NCI-H1930 (cell line): ENCODE measurements at places on chromosomes 6 and 20.

DNA sequence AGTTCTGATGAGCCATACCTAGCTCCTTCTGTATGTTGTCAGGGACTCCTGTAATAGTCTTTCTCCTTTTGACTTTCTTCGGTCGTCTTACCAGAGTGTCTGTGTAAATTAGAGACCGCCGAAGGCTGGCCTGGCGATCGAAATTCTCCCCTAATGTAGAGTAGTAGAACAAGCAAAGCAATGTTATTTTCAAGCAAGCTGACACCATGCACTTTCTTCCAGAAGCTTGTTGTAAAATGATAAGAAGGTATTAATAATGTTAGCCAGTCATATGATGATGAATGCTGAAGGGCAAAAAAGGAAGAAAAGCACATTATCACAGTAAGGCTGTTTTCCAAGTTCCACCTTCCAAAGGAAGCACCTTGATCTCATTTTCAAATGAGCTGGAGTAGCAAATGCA is 37.9 kb downstream of the HEBP2 start:
- no peak for DNase-seq

- DNase-seq: no peak
Measured at GRCh38 chr20:25341716-25342680, 48.6 kb downstream of the ABHD12 start.

DNA sequence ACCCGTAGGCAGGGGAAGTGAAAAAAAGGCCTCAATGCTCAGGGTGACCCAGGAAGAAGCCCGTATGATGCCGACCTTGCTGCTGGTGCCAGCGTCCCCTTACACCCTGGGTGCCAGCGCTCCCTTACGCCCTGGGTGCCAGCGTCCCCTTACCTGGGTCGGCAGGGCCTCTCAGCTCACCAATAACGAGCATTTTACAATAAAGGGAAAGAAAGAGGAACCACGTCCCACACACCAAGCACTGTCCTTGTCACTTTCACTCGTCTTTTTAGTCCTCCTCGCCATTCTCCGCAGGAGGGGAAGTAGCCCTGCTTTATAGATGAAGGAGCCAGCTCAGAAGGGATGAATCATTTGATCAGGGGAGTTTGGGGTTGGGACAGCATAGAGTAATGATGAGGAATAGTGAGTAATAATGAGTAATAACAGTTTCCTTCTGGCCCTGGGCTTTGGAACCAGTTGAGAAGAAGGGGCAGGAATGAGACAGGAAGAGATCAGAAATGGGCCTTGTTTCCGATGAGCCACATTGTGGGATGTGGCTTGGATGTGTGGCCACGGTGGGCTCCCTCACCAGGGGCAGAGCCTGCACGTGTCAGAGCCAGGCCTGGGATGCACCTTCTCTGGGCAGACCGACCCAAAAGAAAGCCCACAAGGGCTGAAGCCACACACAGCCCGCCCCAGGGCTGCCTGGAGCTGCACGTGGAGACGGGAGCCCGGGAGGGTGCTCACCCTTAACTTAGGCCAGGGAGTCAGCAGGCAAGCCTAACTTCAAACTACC is 75.7 kb downstream of the SYNJ2 start:
- no peak for DNase-seq

- no peak for DNase-seq
Measured at GRCh38 chr6:20924911-20925543, 390.8 kb downstream of the CDKAL1 start.

GRCh38 chr20:5835321-5835821 is 85.2 kb downstream of the SHLD1 start:
- DNase-seq: no peak

GRCh38 chr6:109896341-109896740 is 81.8 kb upstream of the GPR6 start:
- no peak for DNase-seq

- DNase-seq: no peak
Measured at GRCh38 chr6:145339089-145339488, 396.2 kb downstream of the EPM2A start.

- no peak for DNase-seq
Measured at GRCh38 chr20:50015993-50016770, 33.4 kb downstream of the SNAI1 start.

DNA sequence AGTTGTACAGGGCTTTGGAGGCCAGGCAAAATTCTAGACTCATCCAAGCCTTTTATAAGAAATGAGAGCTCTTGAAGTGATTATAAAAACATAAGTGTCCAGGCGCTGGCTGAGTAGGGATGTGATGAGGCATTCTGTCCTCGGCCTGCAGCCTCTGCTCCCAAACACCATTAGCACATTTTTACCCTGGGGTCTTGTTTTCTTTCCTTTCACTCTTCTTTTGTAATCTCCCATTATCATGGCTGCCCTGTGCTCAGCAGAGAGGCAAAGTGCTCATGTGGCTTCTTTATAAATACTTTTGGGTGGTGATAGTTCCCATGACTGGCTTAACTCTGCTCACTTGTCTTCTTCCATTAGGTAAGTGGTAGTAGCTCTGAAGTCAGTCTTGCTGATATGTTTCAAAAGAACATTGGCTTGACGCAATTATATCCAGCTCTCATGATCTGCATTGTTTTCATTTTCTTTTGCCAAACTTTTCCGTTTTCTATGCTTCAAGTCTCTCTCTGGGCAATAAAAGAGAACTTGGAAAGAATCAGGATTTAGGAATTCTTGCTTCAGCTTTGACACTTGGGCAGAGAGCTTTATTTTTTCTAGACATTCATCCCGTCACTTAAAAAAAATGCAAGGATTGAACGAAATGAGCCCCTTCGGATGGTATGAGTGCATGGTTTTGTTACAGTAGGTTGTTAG is 61.1 kb downstream of the CAP2 start:
- no peak for DNase-seq

GRCh38 chr6:156167016-156167624 is 610.1 kb upstream of the ARID1B start:
- no peak for DNase-seq

DNA sequence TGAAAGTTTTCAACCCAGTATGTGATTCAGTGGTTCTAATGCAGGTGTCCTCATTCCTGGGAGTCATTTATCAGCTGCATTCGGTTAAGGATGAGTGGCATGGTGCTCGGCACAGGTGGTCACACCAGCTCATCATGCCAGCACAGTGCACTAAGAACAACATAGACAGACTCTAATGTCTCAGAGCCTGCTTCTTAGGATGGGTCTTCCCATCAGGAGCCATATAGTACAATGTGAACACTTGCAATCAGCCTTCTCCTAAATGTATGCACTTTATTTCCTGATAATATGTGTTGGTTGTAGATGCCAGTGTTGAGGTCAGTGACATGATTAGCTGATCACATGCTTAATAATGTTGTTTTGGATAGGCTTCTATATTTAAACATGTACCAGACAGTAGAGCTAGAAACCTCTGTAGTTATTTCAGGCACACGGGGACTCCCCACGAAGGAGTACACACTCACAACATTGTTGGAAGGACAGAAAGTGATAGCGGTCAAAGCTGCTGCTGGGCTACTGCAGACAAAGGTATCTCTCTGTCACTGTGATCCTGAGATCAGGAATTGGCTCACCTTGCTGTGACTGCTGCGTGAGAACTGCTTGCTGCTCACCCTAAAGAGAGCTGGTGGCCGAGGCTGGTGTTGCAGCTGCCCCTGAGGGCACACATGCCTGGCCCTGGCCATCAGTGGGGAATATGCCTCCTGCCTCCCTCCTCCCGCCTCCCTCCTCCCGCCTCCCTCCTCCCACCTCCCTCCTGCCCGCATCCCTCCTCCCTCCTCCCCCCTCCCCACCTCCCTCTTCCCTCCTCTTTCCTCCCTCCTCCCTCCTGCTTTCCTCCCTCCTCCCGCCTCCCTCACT is 195.4 kb downstream of the SMOC2 start:
- DNase-seq: no peak

DNA sequence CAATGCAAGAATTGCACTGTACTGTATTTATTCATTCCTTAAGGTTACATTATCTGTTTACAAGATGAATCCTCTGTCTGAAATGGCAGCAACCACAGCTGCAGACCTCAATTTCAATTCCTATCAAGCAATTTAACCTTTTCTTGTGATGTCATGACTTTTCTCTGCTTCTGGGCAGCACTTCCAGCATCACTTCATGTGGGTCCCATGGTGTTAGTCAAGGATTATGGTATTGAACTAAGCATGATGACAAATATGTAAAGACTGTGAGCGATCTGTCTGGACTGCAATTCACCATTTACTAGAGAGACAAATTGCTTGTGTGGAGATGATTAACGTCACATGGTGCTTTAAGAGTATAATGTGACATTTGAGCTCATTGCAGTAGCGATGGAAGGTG is 90.5 kb upstream of the CCN2 start:
- no peak for DNase-seq

- DNase-seq: no peak
Measured at GRCh38 chr6:97978855-97979271, 695.8 kb upstream of the MMS22L start.

GRCh38 chr6:35596448-35597442 is 84.0 kb upstream of the TULP1 start:
- no peak for DNase-seq

- DNase-seq: no peak
Measured at GRCh38 chr6:139932671-139933070, 558.2 kb upstream of the CITED2 start.

GRCh38 chr20:54028276-54029011 is 42.0 kb downstream of the BCAS1 start:
- DNase-seq: no peak

GRCh38 chr6:12656906-12657305 is 59.7 kb upstream of the PHACTR1 start:
- no peak for DNase-seq

DNA sequence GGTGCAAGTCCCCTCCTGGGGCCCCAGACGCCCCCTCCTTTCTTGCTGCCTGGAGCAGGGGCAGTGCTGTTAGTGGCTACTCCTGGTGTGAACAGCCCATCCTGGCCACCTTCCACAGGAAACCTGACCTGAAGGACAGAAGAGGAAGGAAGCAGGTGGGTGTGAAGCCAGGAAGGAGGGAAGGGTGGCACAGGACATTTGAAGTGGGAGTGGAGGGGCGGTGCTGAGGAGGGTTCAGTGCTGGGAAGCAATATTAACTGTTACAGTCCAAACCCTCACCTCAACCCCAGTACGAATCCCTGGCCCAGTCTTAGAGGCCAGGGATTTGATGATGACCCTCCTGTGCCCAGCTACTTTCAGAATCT is 766 bp downstream of the PRICKLE4 start:
- DNase-seq: no peak

GRCh38 chr20:14984768-14985622 is 647.6 kb upstream of the FLRT3 start:
- no peak for DNase-seq

GRCh38 chr6:27096834-27097511 is 150.5 kb upstream of the PRSS16 start:
- DNase-seq: no peak

DNA sequence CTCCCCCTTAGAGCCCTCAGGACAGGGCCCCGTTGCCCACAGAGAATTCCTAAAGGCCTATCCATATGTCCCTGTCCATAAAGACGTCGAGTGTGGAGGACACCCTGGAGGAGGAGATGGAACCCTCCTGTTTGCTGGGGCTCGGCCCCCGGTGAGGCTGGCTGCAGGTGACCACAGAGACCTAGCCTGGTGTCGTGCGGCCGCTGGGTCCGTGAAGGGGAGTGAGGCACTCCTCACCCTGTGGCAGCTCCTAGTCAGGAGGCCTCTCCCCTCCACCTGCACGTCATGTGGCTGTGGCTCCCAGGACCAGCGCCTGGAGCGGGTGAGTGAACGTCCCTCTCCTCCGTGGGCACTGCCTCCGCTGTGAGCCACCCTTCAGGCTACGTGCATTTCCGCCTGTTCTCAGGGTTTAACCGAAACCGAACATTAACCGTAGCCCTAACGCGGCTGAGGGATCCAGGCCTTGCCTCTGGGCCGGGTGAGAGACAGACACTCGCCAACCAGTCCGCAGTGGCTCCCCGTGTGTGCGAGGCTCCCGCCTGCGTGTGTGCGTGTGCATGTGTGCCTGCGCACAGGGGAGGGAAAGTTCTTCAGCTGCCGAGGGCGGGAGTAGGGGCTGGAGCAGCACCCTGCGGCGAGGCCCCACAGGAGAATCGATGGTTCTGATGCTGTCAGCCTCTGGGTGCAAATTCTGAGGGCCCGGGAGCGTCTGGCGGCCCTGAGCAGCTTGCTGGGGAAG is 5.9 kb upstream of the TCEA2 start:
- DNase-seq: no peak

- DNase-seq: no peak
Measured at GRCh38 chr6:162088091-162088490, 639.5 kb downstream of the PRKN start.

DNA sequence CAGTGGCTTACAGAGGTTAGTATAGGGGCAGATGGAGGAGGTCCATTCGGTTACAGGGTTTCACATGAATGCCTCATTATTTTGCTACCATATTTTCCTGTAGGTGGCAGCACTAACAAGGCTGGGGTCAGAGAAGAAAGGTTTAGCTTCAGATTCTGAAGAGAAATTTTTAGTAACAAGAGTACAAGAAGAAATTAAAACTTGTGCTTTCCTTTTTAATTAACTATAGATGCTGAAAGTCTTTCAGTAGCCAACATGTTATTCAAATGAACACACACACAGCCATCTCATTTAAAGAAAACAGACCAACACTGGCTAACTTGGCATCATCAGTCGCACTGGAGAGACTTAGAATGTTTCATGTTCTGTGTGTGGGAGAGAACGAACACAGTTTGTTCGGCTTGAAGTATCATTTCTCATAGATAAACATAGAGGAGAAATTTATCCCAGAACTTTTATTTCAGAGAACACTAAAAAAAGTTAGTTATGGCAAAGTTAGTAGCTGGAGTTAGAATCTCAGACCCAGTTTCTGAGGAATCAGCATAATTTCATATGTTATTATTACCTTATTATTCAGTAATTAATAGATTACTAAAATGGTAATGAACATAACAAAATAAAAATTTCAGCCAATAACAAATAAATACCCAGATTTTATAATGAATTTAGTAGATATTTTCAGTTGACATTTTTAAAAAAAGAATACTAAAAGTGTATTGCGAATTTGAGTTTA is 314.0 kb upstream of the RSPO3 start:
- no peak for DNase-seq

DNA sequence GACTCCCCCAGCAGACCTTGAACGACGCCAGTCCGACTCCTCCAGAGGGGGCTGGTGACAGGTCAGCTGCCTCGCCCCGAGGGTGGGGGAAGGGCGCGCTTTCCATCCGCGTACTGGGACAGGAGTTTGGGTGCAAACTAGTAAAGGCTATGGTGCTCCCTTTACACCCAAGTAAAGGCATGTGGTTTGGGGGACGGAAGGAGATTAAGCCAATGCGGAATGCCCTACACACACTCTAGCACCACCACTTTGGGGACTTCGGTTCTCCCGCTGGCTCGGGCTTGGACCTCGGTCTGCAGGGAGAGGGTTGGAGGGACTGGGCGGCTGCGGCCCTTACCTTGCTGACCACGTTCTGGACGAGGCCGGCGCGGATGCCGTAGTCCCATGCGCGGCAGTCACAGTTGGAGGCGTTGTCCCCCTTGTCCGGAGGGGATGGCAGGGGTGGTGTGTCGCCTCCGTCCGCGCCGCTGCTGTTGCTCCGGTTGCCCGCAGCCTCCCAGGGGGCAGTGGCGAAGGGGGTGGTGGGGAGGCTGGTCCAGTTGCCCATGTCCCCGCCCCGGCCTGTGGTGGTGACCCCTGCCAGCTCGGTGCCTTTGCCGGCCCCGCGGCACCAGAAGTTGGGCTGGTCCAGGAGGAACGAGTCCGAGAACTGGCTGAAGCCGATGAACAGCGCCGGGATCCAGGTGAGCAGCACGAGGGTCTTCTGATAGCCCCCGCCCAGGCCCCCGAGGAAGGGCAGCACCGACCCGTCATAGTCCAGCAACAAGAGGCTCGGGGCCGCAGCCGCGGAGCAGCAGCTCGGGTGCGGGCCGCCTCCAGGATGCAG is 1.1 kb downstream of the SLC22A23 start:
- DNase-seq: no peak
